ENCODE measurements at places on chromosomes 6 and 20. TPM values are rescaled to one million over a fixed set of nuclear protein-coding genes. Genes with fewer than 3 reads are reported as not detected.

The BPIFB2 gene
- not detected for total RNA-seq

The PKHD1 gene
- total RNA-seq: under 0.01 TPM

The SLC2A10 gene
- 43.3 TPM for total RNA-seq

The VPS52 gene
- 26.4 TPM for total RNA-seq

The NMBR gene
- total RNA-seq: not detected

The BIRC7 gene
- not detected for total RNA-seq

The BCAS1 gene
- not detected for total RNA-seq

The COX4I2 gene
- not detected for total RNA-seq

The DEF6 gene
- total RNA-seq: 2.5 TPM

The PTK7 gene
- 240 TPM for total RNA-seq

The LY6G5C gene
- 1.4 TPM for total RNA-seq

The SAMD3 gene
- not detected for total RNA-seq

The NRSN1 gene
- not detected for total RNA-seq

The DCDC2 gene
- total RNA-seq: not detected

The SDCBP2 gene
- total RNA-seq: 1.8 TPM

The RIN2 gene
- 25.9 TPM for total RNA-seq

The ECT2L gene
- not detected for total RNA-seq

The SLA2 gene
- not detected for total RNA-seq

The SPATS1 gene
- total RNA-seq: not detected

The CFAP206 gene
- 0.39 TPM for total RNA-seq

The ARMH2 gene
- total RNA-seq: not detected

The MEP1A gene
- total RNA-seq: not detected

The MCCD1 gene
- not detected for total RNA-seq

The DEFB121 gene
- not detected for total RNA-seq

The KIAA1755 gene
- total RNA-seq: 18.0 TPM

The GABRR2 gene
- under 0.01 TPM for total RNA-seq

The GNAS-AS1 gene
- total RNA-seq: 0.72 TPM

The SIGLEC1 gene
- not detected for total RNA-seq

The HELZ2 gene
- 58.7 TPM for total RNA-seq

The APMAP gene
- 66.4 TPM for total RNA-seq

The CDC40 gene
- 13.4 TPM for total RNA-seq

The TASP1 gene
- 3.7 TPM for total RNA-seq

The MAD2L1BP gene
- total RNA-seq: 57.9 TPM

The AK9 gene
- 1.4 TPM for total RNA-seq

The PRICKLE4 gene
- total RNA-seq: 1.6 TPM

The VSTM2L gene
- 6.1 TPM for total RNA-seq

The MRAP2 gene
- 0.13 TPM for total RNA-seq

The SIM1 gene
- total RNA-seq: 0.08 TPM

The HLA-DMB gene
- total RNA-seq: not detected

The LTA gene
- total RNA-seq: not detected

The ATP6V1G2 gene
- total RNA-seq: 5.9 TPM

The SOX12 gene
- 11.4 TPM for total RNA-seq

The TRIM10 gene
- not detected for total RNA-seq

The HAO1 gene
- not detected for total RNA-seq

The KCNK17 gene
- total RNA-seq: not detected

The CRYBG1 gene
- 0.80 TPM for total RNA-seq

The TPD52L2 gene
- 132 TPM for total RNA-seq

The TTLL9 gene
- not detected for total RNA-seq

The CTCFL gene
- not detected for total RNA-seq

The MPC1 gene
- total RNA-seq: 17.9 TPM

The DUSP15 gene
- total RNA-seq: 0.13 TPM

The KHDRBS2 gene
- not detected for total RNA-seq

Data from epithelial cell of alveolus of lung (primary cell).